ENCODE measurements at places on chromosomes 2 and 18. TPM values are rescaled to one million over a fixed set of nuclear protein-coding genes. Genes with fewer than 3 reads are reported as not detected.

- no peak for DNase-seq
Observed at GRCh38 chr18:58204776-58205442, 160.9 kb downstream of the NEDD4L start.

GRCh38 chr2:25063876-25064660, 22.2 kb downstream of the EFR3B start:
- DNase-seq = no peak

- DNase-seq = no peak
Observed at GRCh38 chr18:8217051-8217564, 392.1 kb upstream of the RAB12 start.

DNA sequence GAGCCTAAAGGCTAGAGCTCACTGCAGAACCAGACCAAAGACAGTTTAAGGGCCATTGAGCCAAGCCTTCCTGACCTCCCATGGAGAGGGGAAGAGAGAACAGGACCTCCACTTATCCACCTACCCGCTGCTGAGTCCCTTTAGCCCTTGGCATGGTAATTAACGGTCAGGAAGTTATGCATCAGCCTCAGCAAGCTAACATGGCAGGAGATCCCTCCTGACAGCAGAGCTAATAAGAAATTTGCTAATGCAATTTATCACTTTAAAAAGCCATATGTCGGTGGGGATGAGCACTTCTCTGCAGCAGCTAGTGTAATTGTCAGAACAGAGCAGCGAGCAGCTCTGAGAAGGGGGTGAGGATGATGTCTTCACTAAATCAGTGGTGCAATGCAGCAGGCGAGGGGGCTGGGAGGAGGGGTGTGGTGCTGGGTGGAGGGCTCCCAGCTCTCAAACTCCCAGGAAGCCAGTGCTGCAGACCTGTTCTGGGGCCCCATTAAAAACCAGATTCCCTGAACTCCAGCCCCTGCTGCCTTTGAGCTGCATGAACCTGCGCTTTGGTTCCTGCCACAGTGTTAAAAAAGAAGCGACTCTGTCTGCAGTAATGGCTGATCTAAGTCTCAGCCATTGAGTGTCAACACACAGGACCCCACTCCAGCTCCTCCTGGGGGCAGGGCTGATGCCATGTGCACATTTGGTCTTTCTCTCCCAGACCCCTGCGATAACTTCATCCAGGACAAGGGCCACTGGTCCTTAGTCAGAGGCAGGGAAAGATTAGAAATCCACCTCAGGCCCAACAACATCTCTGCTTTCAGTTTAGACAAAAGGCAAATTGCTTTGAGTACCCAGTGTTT, 84.2 kb upstream of the STPG4 start:
- DNase-seq = no peak

DNA sequence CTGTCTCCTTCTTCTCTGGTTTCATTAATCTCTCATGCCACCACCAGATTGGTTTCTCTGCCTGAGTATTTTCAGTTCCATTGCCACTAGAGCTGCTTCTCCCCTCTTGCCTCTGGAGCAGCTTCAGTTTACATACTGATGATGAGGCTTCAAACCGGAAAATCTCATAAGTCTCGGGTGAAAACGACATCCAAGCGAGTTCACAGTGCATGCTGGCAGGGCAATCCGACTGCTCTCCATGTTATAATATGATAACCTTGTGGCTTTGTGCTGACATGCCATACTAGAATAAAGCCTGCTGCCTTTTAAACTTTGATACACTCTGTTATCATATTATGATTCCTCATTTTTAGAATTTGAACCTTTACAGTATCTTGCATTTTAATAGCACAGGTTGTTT, 153.5 kb downstream of the PRPF40A start:
- DNase-seq = no peak

DNA sequence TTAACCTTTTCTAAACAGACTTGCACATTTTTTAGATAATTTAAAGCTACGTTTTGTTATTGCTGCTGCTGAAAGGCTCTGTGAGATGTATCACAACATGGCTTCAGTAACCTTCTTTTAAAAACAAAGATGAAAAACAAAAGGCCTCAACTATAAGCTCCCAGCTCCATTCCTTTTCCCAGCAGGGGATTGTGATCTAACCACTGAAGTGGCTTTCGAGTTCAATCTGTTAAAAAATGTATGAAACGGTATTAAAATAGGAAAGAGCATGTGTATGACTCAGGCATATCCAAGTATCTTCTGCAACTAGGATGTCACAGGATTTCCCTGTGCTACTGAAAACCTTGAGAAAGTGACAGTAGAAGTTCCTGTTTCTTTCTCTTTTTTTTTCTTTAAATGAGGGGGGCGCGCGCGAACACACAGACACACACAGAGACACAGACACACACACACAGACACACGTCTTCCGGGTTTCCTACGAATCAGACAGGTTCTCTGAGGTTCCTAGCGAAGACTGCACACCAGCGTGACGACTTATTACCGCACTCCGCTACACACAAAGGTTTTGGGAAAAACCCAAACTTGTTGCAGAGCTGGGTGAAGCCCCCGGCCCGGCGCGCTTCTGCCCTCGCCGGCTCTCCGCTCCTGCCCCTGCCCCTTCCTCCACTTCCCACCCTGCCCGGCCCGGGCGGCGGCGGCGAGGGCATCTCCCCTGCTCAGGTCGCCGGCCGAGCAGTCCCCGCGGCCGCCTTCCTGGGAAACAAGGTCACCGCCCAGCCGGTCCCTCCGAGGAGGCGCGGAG, 86.8 kb downstream of the RBMS1 start:
- DNase-seq = peak; percentile 60

DNA sequence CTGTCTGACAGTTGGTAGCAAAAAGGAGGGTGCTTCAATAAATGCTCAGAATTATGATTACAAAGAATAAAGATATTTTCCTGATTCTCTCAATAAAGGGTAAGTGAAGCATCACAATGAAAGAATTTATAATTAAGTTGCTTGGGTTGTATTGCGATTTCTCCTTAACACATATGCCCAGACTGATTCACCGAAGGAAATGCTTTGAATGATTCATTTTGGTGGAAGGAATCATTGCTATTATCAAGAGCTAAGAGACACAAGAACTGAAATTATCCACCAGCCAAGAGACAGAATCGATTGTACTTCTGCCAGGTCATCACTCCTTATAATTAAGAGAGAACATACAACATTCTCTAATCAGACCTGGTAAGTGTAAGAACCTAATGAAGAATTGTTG, 301.4 kb downstream of the NR4A2 start:
- no peak for DNase-seq

DNA sequence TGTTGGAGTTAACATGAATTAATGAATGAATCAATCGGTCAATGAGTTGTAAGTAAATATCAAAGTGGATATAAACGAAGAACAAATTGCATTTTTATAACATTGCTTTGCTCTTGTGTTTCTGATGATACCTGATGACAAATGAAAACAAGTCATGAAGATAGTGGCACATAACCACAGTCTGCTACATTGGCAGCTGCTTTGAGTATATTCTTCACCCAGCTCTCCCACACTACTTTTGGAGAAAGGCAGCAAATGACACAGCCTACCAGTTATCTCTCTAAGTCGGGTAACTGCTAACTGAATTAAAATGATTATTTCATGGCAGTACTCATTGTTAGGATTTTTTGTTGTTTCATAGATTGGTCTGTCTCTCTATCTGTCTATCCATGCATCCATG, 76.8 kb downstream of the COL5A2 start:
- no peak for DNase-seq

GRCh38 chr2:26324903-26325302, 21.0 kb upstream of the SELENOI start:
- no peak for DNase-seq

DNA sequence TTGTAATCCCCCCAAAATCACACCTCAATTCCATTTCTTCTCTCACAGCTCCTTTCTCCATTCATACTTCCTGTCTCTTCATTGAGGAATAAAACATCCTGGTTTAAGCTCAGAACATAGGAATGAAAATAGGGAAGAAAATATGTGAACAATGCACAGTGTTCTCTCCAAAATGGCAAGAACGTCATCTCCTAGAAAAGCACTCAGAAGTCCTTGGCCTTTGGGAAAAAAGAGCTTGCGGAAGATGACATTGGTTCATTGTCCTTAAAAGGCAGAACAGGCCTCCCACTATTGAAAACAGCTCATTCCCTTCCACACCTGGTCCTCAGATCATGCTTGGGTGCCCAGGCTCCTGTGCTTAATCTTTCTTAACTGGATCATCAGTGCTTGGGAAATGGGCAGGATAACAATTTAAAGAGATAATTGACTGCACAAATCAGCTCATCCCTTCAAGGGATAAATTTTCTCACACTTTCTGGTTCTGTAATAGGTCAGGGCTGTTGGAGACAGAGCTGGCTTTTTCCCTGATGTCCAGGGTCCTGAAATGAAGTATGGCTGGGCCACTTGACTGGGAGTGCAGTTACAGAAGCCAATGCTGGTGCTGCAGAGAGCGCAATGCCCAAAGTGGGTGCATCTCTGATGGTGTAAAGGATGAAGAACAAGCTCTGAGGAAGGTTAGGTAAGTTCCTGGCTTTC, 69.2 kb downstream of the MARCHF4 start:
- DNase-seq = no peak

DNA sequence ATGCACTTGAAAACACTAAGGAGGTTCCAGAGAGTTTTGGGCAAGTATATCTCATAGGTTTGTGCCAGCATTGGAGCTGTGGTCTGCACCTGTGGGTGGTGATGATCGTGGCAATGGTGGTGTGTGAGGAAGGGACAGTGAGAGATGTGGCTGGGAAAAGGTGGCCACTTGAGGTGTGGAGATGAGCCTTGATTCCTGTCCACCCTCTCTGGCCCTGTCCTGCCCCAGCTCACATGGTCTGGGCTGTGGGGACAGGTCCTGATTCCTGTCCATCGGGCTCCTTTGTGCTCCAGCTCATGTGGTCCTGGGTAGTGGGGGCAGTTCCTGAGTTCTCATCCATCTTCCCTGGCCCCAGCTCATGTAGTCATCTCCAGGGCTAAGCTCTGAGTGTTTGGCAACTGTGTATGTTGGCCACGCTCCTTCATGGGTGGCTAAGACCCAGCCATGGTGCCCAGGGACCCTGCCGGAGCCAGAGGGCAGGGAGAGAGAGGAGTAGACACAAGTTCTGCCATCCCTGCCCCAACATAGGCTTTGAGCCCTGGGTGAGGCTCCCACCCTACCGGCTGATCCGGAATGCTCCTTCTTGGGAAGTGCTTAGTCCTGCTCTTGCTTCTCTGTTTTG, 294.4 kb upstream of the HDAC4 start:
- no peak for DNase-seq

DNA sequence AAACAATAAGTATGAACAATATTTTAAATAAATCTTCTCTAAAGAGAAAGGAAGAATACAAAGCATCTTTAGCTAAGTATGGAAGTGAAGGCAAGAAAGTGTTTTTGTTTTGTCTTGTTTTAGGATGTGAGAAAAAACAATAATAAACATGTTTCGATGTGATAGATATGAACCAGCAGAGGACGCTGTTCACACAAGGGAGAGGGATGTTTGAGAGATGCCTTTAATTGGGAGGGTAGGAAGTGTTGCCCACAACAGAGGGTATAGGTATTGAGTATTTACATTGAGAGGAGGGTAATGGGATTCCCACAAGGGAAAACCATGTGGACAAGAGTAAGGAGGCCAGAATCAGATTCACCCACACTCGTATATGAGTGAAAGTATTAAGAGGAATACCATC, 55.1 kb downstream of the CDH19 start:
- no peak for DNase-seq

- no peak for DNase-seq
Observed at GRCh38 chr2:85642725-85643124, 25.3 kb downstream of the SFTPB start.

DNA sequence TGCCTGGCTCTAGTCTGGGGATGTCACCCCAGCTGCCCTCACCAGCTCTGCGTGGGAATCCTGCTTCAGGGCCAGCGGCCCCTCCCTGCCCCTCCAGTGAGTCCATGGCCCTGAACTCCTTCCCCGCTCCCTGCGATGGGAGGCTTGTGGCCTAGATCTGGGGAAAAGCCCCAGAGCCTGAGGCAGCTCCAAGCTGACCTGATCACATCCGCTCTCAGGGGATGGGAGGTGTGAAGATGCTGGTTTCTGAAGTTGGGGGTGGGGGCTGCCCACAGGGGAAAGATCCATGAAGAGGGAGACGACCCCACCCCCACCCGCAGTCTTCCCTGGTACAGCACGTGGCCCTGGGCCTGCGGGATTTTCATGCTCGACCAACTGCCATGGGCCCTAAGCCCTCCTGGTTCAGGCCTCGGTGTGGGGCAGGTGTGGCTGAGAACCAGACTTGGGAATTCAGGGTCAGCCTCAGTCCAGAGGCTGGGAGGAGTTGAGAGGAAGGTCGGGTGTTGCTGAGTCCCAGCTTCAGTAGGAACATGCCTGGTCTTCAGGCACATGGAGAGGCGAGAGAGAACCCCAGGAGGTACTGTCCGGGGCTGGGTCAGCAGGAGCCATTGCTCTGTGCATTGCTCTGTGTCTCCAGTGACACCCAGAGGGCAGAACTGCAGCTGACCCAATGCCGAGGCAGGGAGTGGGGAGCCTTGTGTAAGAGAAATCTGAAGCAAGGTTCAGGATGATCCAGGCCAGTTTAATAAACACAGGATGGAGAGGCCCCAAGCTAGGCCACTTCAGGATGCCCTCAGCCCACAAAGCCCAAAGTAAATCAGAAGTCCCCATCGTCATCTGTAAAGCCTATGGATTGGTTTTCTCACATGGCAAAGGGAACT, 115.1 kb downstream of the CAPN13 start:
- DNase-seq = peak; percentile 37

- DNase-seq = no peak
Observed at GRCh38 chr18:64208516-64208915, 59.6 kb upstream of the LINC00305 start.

DNA sequence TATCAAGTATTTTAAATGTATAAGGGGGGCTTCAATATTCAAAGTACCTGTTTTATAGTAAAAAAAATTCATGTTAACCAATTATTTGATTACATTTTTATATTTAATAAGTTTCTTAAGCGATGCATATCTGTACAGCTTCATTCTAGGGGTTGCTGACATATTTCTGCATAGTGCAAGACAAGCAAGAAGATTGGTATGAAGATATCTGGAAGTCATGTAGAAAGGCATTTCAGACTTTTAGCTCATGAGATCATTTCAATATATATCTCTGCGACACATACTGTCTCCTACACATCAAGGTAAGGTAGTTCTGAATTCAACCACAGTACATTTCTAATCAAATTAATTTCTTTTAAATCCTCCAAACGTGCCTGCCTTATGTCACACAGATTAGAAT, 73.1 kb downstream of the MEMO1 start:
- no peak for DNase-seq

- DNase-seq = no peak
Observed at GRCh38 chr18:31273812-31274527, 44.0 kb upstream of the DSG1 start.

DNA sequence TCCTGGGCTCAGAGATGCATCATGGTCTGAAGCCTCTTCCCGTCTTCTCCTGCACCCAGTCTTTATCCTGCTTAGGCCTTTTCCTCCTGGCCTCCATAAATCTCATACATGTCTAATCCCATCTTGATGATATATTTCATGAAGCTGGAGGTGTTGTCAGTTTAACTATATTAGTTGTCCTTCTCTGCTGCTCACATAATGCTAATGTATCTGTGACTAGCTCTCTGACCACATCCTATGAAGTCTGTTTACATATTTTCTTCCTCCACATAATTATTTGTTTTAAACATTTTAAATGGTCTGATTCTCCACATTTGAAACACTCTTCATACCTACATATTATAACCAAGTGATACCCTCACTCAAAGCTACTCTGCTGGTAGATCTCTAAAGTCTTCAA, 315.2 kb upstream of the RND3 start:
- no peak for DNase-seq

Gene MARCHF7
- total RNA-seq = 108 TPM

Gene SH3RF3
- total RNA-seq = 8.0 TPM

Gene KIAA1328
- total RNA-seq = 19.0 TPM

Gene CXCR1
- not detected for total RNA-seq

Gene CDH2
- total RNA-seq = 0.16 TPM

Gene TRAF3IP1
- total RNA-seq = 22.4 TPM
